ENCODE measurements at places on chromosomes 12 and 14. TPM values are rescaled to one million over a fixed set of nuclear protein-coding genes. Genes with fewer than 3 reads are reported as not detected.

RHOJ gene
- total RNA-seq, result 0.39 TPM

PMEL gene
- total RNA-seq, result 7.1 TPM

ZNF385A gene
- total RNA-seq, result 0.79 TPM

DUSP6 gene
- total RNA-seq, result 2.9 TPM
